ENCODE measurements at places on chromosomes 7 and 10.

DNA sequence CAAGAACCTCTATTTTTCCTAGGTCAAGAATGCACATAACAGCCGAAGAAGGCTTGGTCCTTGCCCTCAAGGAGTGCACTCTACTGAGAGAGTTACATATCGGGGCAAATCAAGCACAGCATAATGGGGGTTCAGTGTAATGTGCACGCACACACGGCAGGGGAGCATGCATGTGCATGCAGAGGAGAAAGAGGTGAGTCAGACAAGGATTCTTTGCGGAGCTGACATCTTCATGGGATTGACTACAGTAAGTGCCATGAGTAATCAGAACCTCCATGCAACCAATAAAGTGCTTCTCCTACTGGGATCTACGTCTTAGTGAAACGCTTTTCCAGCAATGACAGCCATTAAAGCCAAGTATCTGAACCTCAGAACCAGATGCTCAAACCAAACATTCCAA is 123.6 kb downstream of the RNF216 start:
- DNase-seq: no peak

DNA sequence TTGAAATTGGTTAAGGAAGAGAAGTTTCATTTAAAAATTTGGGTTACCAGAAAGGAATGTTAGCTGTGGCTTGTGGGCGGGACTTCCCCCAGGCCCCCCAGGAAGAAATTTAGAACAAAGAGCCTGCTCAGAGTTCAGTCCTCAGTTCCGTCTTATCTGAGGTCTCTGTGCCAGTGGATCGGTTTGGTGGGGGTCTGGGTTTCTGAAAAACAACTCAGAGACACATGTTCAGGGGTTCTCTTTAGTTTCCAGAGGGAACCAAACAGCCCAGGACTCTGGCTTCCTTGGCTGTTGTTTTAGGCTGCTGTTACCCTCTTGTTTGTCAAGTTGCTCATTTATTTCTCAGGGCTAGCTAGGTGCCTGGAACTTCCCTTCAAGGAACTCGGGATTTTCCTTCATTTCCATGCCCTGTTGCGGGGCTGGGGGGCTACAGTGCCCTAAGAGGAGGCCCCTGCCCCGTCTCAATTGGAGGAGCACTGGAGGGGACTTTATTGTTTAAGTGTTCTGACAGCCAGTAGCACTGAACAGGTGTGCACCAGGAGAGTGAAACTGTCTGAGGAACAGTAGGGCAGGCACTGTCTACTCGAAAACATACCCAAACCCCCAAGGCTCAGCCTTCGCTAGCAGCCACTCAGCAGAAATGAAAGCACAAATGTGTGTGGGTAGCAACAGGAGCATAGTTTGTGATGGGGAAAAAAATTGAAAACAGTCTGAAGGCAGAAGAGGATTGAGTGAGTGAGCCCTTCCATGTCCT is 59.9 kb downstream of the ALOX5 start:
- DNase-seq: no peak

DNA sequence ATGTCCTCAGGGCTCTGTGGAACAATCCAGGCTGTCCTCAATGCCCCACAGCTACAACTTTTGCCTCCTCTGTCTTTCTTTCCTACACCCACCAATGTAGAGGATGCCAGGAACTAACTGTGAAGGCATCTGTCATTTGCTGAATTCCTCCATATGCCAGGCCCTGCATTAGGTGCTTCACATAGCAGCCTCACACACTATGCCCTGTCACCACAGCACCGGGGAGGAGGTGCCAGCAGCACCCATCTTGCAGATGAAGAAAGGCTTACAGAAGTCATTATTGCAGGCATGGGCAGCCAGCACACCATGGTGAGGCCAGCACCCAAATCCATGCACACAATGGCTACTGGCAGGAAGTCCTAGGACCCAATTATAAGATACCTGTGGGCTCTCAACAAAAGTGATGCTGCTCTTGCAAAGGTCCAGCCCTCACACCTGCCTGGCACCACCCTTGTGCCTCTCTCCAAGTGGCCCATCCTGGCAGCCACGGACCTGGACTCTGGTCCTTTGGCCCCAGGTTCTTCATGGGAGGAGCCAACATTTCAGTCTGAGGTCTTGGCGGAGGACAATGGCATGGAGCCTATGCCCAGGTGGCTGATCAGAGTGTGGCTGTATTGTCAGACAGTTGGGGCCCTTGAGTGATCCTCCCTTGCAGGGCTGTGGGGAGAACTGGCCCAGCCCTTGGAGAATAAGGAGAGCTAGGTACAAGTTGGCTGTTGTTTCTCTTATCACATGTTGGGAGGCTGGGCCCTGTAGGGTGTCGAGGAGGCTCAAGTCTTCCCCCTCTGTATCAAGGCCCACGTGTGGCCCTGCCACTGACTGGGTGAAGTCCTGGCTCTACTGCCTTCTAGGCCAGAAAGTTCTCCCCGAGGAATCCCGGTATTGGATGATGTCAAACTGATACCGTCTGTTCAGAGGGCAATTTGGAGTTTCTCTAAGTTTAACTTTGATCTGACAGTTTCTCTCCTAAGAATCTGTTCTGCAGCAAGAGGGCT is 14.4 kb upstream of the MYL7 start:
- no peak for DNase-seq

DNA sequence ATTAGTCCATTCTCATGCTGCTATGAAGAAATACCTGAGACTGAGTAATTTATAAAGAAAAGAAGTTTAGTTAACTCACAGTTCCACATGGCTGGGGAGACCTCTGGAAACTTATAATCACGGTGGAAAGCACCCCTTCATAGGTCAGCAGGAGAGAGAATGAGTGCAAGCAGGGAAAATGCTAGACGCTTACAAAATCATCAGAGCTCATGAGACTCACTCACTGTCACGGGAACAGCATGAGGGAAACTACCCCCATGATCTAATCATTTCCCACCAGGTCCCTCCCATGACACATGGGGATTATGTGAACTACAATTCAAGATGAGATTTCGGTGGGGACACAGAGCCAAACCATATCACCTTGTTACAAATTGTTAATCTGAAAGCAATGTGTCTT is 15.8 kb downstream of the TAS2R39 start:
- no peak for DNase-seq

DNA sequence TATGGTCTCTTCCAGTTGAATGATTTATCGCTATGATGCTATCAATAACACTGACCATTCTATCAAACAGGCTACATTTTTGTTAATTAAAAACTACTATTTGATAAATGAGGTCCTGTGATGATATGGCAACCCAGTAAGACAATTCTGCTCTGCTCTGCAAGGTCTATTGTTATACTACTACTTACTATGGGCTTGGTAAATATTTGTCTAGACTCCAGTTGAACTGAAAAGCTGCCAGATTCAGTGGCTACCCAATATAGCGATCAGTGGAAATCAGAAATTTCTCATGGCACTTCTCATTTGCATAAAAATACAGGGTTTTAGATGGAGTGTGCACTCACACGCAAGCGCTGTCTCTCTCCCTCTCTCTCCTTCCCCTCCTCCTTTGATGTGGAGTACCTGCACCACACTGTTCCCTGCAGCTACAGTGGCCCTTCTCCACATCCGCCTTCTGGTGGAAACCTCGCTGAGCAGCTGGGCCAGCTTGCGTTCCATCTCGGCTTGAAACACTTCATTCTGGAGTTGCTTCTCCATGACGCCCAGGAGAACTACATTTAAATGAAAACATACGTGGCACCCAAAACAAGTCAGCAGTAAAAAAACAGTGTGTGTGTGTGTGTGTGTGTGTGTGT is 77.9 kb downstream of the KIAA1549 start:
- peak; percentile 40 for DNase-seq

GRCh38 chr10:70293169-70293843 is 9.5 kb upstream of the NPFFR1 start:
- no peak for DNase-seq

GRCh38 chr7:132815130-132815529 is 238.9 kb upstream of the PLXNA4 start:
- no peak for DNase-seq

DNA sequence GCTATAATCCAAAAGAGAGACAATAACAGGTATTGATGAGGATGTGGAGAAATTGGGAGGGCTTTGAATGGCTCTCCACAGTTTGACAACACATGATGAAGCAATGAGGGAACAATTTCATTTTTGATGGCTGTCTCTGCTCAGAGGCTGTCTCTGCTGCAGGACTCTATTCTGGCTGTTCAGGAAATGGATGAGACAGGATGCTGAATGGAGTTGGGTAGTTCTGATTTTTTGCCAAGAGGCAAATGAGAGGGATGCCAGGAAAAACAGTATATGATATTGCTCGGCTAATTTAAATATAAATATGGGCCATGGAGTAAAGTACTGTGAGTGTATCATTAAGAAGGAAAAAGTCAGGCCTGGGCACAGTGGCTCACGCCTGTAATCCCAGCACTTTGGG is 16.8 kb downstream of the APBB1IP start:
- DNase-seq: no peak

GRCh38 chr10:89425000-89425399 is 10.6 kb downstream of the IFIT5 start:
- DNase-seq: no peak

- no peak for DNase-seq
These were observed 89.4 kb downstream of the DGKI start for GRCh38 chr7:137757146-137757925.

DNA sequence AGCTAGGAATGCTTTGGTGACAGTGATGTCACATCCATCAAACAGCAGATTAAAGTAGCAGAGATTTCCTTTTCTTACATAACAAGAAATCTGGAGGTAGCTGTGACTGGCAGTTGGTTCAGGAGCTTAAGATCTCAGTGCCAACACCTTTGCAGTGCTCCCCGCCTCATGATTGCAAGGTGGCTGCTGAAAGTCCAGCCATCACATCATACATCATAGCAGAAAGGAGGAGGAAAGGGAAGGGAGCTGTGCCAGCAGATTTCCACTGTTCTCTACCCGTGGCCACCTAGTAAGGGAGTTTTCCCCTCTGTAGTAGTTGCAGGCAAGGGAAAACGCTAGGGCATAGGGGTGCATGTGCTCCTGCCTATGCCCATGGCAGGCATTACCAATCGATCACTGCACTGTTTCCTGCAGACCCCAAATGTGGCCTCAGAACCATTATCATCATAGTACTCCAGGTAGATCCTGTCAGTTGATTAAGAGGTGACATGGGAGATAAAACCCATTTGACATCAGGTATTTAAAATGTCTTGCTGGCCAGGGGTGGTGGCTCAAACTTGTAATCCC is 57.9 kb upstream of the GTF2IRD1 start:
- no peak for DNase-seq

DNA sequence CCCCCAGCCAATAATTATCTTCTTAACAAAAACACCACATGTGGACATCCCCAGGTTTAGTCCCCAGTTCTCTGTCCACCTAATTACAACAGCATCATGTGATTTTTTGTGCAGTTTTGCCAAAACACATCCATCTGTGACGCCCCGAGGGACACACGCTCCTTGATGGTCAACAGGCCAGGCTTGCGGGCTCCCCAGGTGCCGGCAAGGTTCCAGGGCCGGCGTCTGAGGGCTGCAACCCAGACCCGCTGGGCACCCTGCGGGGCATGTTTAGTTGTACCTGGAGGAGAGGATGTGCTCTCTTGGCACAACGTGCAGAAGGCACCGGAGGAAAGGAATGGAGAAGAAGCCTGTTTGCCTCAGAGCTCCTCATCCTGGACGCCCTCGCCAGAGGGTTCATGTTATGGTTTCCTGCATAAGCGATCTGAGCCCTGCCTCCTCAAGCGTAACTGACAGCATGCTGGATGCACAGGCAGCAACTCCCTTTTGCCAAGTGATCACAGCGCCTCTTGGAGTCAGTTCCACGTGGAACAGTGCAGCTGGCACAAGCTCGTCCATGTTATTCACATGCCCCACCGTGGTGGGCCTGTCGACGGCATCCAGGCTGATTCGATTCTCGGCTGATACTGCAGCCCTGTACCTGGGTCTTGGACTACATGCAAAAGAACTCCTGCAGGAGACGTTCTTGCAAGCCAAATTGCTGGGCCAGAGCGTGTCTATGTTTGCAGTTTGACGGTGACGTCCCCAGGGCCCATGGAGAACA is 41.6 kb downstream of the JAKMIP3 start:
- DNase-seq: no peak

DNA sequence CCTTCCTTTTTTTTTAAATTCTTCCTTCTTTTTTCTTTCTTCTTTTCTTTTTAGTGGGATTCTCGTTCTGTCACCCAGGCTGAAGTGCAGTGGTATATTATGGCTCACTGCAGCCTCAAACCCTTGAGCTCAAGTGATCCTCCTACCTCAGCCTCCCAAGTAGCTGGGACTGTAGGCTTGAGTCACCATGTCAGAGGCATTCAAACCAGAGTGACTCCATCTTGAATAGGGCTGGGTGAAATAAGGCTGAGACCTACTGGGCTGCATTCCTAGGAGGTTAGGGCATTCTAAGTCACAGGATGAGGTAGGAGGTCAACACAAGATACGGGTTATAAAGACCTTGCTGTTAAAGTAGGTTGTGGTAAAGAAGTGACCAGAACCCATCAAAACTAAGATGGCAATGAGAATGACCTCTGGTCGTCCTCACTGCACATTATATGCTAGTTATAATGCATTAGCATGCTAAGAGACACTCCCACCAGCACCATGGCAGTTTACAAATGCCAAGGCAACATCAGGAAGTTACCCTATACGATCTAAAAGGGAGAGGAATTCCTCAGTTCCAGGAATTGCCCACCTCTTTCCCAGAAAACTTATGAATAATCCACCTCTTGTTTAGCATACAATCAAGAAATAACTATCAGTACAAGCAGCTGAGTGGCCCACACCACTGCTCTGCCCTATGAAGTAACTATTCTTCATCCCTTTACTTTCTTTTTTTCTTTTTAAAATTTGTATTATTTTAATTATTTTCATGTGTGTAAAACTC is 99.0 kb upstream of the ITGB1 start:
- DNase-seq: no peak

DNA sequence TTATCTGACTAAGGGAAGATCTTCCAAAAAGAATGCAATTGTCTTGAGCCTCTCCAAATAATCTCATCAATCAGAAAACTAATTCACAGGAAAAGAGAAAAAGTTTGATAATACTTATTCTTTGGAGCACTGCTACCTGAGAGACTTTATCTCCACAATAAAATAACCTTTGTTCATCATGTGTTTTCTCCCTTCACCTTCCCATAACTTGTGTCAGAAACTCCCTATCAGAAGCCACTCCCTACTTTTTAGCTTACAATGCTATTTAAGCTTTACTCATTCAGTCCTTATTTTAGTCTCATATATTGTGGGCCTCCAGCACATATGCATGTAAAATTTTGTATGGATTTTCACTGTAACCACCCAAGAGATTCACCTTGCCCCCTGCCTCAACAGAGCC is 998 bp downstream of the CYP3A43 start:
- no peak for DNase-seq

- DNase-seq: no peak
These were observed 1.8 kb upstream of the CLCN1 start for GRCh38 chr7:143314127-143314526.

GRCh38 chr10:129800796-129801340 is 163.2 kb downstream of the EBF3 start:
- no peak for DNase-seq

- DNase-seq: no peak
These were observed 44.1 kb downstream of the ZNF33B start for GRCh38 chr10:42594246-42594650.

- no peak for DNase-seq
These were observed 97.6 kb downstream of the AASS start for GRCh38 chr7:122046402-122046801.

GRCh38 chr10:97483921-97484320 is 14.3 kb downstream of the MMS19 start:
- no peak for DNase-seq

- DNase-seq: no peak
These were observed 44.0 kb upstream of the NPVF start for GRCh38 chr7:25272265-25272664.
